ENCODE measurements at places on chromosomes 12 and 14.

- DNase-seq = no peak
Observed at GRCh38 chr12:105347499-105347898, 17.0 kb downstream of the C12orf75 start.

GRCh38 chr12:11408096-11408495 is 12.7 kb upstream of the PRB2 start:
- no peak for DNase-seq

GRCh38 chr12:118050972-118051910 is 9.7 kb downstream of the WSB2 start:
- DNase-seq = no peak

DNA sequence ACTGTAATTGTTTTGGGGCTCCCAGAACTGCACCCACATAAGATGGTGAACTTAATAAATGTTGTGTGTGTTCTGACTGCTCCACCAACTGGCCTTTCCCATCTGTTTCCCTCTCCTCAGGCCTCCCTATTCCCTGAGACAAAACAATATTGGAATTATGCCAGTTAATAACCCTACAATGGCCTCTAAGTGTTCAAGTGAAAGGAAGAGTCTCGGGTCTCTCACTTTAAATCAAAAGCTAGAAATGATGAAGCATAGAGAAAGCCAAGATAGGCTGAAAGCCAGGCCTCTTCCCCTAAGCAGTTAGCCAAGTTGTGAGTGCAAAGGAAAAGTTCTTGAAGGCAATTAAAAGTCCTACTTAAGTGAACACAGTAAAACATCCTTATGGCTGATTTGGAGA is 13.4 kb downstream of the ACOT6 start:
- DNase-seq = no peak

DNA sequence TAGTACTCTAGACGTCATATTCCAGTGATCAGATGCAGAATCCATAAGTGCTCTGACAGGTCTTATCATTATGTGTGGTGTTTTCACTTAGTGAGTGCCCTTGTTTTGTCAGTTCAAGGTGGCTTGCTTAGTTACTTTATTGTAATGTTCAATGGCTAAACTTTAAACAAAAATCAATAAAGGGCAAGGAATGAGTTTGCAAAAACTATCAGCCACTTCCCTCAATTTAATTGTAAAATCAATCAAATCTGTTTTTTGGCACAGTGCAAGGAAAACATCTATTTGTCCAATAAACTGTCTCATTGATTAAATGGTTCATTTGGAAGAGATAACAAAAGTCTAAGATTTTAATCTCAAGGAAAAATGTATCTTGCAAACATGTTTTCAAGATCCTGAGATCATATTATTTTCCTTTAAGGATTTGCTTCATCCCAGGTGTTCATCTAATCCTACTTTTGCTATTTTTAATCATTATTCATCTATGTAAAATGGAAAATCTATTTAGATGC is 59.6 kb upstream of the EEA1 start:
- DNase-seq = no peak

DNA sequence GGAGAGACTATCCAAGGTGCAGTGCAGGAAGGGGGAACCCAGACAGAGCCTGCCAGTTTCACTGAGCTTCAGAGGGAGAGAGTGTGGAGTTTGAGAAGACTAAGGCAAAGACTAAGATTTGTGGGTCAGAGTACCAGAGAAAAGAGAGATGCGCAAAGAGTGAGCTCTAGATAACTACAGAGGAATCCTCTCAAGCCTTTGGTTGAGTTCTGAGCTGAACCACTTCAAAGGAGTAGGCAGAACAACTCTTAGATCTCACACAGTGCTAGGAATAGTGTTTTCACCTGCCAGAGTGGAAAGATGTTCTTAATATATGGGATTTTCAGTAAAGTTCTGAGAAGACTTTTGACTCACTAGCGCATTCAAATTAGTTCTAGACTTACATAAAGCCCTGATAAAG is 10.7 kb upstream of the M6PR start:
- no peak for DNase-seq

GRCh38 chr14:99609245-99610170 is 5.5 kb upstream of the CCDC85C start:
- DNase-seq = no peak

DNA sequence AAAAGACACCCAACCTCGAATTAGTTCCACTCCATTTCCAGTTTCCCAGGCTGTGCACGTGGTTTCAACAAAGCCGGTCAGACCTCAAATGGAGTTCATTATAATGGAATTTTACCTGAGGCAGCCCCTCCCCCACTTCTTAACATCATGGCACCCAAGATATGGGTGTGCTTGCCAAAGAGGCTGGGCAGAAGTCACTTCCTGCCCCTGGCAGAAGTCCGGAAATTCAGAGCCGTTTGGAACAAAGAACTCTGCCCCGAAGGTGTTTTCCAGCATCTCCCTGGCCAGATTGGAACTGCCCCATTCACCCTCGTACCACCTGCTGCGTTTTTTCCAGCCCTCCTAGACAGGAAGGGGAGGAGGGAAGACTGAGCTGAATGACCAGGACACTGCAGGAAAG is 8.2 kb downstream of the VDR start:
- DNase-seq = no peak

- no peak for DNase-seq
Observed at GRCh38 chr12:104682790-104683279, 226.1 kb downstream of the CHST11 start.

- no peak for DNase-seq
Observed at GRCh38 chr14:22407033-22407432, 182.0 kb downstream of the DAD1 start.

GRCh38 chr12:122158700-122159285 is 15.2 kb downstream of the IL31 start:
- DNase-seq = no peak

DNA sequence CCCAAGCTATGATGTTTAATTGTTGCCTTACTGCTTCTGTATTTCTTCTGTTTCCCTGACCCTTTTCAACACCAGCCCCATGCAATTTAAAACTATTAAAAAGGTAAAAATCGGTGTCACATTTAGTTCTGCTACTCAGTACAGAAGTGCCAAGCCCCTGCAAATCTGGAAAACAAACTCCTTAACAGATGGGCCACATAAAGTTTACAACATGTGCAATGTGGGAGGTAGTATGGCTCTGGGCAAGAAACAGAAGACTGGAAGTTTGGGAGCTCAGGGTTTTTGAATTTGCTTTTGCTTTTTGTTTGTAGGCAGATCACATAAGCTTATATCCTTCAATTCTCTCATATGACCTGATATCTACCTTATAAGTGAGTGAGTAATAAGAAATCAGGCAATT is 404.0 kb upstream of the ATP2B1 start:
- no peak for DNase-seq

DNA sequence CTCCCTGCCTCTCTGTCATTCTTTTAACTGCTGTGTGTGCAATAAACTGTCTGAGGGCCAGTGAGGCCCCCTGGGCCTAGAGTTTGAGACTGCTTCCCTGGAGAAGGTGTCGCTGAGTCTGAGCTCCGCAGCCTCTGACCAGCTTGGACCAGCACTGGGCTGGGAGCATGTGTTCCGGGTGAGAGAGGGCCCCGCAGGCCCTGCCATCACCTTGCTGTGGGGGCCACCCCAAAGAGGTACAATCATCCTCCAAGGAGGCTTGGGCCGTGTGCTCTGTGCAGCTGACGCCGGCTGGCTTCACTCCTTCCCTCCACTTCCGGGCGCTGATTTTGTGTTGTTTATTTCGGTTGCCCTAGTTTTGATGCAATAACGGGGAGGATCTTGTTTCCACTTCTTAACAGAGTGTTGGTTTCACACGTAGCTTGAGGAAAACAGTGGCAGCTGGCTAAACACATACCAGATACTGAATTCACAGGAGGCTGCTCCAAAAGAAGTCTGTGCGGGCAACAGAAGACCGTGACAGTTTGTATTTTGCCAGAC is 121.6 kb downstream of the TMEM132C start:
- DNase-seq = no peak

- DNase-seq = no peak
Observed at GRCh38 chr12:6954316-6955107, 3.4 kb downstream of the PTPN6 start.

GRCh38 chr12:97637770-97638169 is 175.2 kb downstream of the RMST start:
- DNase-seq = no peak

- DNase-seq = no peak
Observed at GRCh38 chr14:90797919-90798318, 18.3 kb downstream of the TTC7B start.

- DNase-seq = no peak
Observed at GRCh38 chr12:51784688-51785087, 63.8 kb downstream of the FIGNL2 start.

DNA sequence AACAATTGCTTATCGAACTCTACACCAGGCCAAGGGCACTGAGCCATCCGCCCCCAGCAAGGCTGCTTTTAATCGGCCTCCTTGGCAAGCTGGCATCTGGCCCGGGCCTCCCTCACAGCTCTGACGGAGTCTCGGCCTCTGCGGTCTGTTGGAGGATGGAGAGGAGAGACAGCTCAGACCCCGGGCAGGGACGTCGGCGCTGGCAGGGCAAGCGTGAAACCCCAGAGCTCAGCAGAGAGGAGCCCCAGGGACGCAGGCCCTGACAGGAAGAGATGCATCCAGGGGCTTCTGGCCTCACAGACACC is 17.5 kb downstream of the CAMKK2 start:
- DNase-seq = no peak

- no peak for DNase-seq
Observed at GRCh38 chr14:75134644-75135043, 7.8 kb upstream of the NEK9 start.

DNA sequence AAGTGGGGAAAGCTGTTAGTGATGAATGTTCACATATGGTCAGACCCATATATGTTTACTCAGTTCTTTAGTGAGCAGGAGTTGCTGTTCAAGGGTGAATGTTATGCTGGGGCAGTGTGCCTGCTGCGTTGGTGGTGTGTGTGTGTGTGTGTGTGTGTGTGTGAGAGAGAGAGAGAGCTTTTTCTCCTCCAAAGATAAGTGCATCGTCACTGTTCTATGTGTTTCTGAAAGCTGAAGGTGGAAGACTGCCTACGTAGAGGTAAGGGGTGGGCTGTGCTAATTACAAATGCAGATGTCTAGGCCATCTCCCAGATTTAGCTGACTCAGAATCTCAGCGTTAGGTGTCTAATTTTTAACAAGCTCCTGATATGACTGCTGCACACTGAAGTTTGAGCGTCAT is 10.5 kb downstream of the GABARAPL1 start:
- no peak for DNase-seq

GRCh38 chr12:96919510-96920210 is 12.6 kb downstream of the NEDD1 start:
- no peak for DNase-seq

GRCh38 chr12:53120685-53121525 is 17.6 kb downstream of the SOAT2 start:
- no peak for DNase-seq

DNA sequence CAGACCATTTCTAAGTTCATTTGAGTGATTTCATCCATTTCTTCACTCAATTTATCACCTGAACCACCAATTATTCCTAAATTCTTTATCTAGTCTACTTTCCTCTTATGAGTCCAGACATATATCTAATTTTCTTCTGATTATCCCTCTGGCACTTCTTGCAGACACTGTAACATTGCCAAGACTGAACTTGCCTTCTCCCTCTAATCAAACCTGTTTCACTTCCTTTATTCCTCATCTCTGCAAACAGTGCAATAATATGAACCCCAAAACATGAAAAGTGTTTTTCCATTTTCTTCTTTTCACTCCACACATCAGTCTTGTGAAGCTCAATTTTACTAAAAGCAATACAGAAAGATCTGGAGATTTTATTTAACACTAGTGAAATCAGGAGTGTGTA is 37.8 kb upstream of the PTPRQ start:
- no peak for DNase-seq

GRCh38 chr12:96077081-96077480 is 41.7 kb upstream of the LTA4H start:
- no peak for DNase-seq

DNA sequence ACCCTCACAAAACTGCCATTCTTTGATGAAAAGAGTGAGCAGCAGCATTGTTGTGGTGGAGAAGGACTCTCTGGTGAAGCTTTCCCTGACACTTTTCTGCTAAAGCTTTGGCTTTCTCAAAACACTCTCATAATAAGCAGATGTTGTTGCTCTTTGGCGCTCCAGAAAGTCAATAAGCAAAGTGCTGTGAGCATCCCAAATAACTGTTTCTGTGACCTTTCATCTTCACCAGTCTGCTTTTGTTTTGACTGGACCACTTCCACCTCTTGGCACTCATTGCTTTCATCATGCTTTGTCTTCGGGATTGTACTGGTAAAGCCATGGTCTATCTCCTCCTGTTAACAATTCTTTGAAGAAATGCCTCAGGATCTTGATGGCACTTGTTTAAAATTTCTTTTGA is 424.7 kb upstream of the TMPO start:
- no peak for DNase-seq

GRCh38 chr12:69658203-69658602 is 40.9 kb downstream of the BEST3 start:
- DNase-seq = no peak

DNA sequence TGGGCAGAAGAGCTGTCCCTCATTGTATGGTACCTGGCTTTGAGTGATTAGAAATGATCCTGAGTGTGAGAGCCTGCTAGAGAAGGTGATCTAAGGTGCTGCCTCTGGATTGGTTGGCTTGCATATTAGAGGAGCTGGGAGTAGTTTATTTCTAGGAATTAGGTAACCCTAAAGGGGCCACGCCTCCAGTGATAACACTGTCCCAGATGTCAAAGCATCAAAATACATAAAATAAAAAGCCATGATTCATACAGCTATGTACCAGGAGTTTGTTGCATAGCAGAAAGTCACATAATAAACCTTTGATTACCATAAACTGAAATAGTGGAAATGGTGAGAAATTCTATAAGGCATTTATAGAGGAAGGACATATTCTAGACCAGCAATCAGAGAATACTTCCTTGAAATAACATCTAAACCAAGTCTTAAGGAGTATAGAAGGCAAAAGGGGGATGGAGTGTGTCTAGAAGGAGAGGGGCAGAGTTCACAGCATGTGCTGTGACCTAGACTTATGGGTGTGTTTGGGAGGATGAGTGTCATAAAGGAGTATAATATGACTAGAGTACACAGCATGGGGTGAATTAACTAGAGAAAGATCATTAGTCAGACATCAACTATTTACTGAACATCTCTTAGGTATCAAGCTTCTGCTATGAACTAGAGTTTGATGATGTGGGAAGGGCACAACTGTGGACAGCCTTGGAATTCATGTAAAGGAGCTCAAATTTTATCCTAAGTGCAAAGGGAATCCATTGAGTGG is 686.4 kb downstream of the GALC start:
- DNase-seq = no peak

DNA sequence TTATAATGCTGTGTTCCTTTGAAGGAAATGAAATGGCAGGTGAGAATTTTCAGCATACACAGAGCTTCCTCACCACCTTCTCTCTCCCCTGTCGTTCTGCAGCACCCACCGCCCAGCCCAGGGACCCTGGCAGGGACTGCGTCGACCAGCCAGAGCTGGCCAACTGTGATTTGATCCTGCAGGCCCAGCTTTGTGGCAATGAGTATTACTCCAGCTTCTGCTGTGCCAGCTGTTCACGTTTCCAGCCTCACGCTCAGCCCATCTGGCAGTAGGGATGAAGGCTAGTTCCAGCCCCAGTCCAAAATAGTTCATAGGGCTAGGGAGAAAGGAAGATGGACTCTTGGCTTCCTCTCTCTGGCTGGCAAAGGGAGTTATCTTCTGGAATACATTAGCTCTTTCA is 35.1 kb downstream of the PAPLN start:
- DNase-seq = no peak
